T1000 (cell line): ENCODE measurements at places on chromosomes 4 and X.

- DNase-seq: no peak
Measured at GRCh38 chr4:6573551-6573950, 1.4 kb upstream of the MAN2B2 start.

GRCh38 chrX:103442536-103442901 lies 66.2 kb downstream of the BEX3 start:
- no peak for DNase-seq

GRCh38 chrX:115589419-115589818 lies 28.4 kb downstream of the PLS3 start:
- no peak for DNase-seq

GRCh38 chr4:101910786-101911373 lies 120.3 kb downstream of the BANK1 start:
- DNase-seq: no peak

- DNase-seq: no peak
Measured at GRCh38 chr4:128566693-128567092, 242.8 kb upstream of the JADE1 start.

GRCh38 chr4:188282471-188283232 lies 143.4 kb downstream of the TRIML1 start:
- DNase-seq: no peak

DNA sequence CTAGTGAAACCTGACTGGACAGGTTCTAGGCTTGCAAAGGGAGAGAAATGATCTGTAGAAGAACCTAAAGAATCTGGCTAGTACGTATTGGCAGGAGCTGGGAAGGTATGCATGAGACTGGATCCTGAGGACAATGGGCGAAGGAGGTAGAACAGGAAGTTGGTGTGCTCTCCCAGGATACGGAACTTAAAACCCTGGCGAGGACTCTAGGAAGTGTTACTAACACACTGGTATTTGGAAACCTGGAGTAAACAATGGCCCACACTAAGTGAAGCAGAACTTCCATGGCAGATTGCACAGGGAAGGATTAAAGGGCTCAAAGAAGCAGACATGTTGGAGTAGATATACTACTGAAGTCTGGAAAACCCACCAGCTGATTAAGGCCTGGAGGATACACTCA lies 9.1 kb downstream of the SYN1 start:
- DNase-seq: no peak

GRCh38 chrX:153845195-153845594 lies 14.9 kb upstream of the PDZD4 start:
- DNase-seq: no peak

- DNase-seq: no peak
Measured at GRCh38 chrX:125628435-125628834, 308.8 kb downstream of the TEX13C start.

GRCh38 chr4:6208416-6208815 lies 8.1 kb upstream of the JAKMIP1 start:
- DNase-seq: no peak

DNA sequence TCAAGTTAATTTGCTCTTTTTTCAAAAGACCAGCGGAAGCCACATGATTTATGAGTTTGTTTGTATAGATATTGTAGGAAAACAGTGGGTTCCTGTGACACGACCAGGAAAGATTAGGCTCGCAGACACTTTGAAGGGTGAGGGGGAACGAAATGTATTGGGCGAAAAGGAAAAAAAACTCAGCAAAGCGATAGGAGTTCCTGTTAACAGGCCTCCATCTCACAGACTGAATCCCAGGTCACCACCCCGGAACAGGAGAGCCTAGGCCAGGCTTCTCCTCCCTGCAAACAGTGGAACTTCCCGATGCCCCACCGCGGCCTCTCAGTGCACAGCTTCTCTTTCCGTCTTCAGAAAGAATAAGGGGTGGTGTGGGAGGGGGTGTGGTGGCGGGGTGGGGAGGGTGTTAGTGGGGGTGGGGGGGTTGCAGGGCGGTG lies 181.8 kb upstream of the GPRIN3 start:
- no peak for DNase-seq

DNA sequence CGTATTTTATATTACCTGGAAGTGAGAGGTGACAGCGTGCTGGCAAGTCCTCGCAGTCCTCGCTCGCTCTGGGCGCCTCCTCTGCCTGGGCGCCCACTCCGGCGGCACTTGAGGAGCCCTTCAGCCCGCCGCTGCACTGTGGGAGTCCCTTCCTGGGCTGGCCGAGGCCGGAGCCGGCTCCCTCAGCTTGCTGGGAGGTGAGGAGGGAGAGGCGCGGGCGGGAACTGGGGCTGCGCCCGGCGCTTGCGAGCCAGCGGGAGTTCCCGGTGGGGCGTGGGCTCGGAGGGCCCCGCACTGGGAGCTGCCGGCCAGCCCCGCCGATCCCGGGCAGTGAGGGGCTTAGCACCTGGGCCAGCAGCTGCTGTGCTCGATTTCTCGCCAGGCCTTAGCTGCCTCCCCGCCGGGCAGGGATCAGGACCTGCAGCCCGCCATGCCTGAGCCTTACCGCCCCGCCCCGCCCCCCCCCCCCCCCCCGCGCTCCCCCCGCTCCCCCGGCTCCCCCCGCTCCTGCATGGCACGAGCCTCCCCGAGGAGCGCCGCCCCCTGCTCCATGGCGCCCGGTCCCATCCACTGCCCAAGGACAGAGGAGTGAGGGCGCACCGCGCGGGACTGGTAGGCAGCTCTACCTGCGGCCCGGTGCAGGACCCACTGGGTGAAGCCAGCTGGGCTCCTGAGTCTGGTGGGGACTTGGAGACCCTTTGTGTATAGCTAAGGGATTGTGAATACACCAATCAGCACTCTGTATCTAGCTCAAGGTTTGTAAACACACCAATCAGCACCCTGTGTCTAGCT lies 298.9 kb upstream of the MAGEB16 start:
- no peak for DNase-seq

- no peak for DNase-seq
Measured at GRCh38 chr4:126727461-126727860, 905.3 kb upstream of the INTU start.

DNA sequence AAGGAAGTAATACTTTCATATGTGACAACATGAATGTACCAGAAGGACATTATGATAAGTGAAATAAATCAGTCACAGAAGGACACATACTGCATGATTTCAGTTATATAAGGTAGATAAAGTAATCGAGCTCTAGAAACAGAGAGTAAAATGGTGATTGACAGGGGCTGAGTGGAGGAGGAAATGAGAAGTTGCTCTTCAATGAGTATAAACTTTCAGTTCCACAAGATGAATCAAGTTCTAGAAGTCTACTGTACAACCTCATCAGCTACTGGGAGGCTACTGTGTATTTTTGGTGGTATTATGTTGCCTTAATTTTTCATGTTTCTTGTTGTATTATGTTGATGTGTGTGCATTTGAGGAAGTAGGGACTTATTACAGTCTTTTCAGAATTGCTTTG lies 270.9 kb upstream of the GRIA3 start:
- no peak for DNase-seq

GRCh38 chrX:148441387-148441786 lies 59.0 kb upstream of the AFF2 start:
- no peak for DNase-seq

DNA sequence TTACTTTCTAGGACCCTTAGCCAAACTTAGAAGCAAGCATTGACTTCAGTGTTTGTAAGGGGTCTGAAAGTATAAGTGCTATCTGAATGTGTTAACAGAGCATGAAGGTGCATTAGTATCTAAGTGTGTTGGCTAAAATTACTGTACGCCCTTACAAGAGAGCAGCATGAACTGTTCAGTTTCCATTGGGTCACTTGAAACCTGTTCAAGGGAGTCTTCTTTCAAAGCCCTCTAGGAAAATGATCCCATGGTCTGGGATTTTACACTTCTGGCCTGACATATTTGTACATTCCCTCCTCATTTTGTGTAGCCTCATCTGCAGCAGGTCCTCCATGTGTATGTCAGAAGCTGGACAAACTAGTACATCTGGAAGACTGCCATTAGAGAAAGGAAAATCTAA lies 3.2 kb downstream of the PRDX4 start:
- DNase-seq: no peak

DNA sequence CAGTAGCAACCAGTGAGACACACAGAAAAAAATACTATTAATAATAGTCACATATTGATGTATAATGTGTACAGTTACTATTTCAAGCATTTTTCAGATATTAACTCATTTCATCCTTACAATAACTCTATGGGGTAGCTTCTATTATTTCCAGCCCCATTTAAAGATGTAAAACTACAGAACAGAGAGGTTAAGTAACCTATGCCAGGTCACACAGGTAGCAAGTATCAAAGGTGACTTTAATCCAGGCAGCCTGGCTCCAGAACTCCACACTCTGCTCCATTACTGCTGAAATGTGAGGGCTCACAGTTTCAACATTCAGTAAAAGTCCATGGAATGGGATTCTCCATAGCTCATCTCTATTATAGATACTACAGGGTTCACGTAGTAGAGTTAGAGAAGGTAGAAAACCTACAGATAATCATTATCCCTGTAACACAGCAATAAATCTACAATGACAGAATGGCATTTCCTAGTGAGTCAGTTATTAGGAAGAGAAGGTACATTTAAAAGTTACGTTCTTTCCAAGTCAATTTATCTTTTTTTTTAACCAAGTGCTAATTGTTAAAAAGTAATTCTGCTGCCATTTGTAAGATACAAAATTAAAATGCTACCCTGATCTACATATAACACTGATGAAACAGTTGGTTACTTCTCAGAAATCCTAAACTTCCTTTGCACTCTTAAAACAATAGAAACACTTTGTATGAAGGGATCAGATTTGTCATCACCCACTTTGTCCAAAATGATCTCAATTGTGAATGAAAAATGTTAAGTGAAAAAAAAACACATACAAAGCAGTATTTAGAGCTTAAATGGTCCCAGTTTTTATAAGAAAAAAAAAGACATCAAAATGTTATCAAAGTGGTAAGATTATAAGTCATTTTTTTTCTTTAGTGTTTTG lies 18.7 kb downstream of the RELL1 start:
- no peak for DNase-seq

DNA sequence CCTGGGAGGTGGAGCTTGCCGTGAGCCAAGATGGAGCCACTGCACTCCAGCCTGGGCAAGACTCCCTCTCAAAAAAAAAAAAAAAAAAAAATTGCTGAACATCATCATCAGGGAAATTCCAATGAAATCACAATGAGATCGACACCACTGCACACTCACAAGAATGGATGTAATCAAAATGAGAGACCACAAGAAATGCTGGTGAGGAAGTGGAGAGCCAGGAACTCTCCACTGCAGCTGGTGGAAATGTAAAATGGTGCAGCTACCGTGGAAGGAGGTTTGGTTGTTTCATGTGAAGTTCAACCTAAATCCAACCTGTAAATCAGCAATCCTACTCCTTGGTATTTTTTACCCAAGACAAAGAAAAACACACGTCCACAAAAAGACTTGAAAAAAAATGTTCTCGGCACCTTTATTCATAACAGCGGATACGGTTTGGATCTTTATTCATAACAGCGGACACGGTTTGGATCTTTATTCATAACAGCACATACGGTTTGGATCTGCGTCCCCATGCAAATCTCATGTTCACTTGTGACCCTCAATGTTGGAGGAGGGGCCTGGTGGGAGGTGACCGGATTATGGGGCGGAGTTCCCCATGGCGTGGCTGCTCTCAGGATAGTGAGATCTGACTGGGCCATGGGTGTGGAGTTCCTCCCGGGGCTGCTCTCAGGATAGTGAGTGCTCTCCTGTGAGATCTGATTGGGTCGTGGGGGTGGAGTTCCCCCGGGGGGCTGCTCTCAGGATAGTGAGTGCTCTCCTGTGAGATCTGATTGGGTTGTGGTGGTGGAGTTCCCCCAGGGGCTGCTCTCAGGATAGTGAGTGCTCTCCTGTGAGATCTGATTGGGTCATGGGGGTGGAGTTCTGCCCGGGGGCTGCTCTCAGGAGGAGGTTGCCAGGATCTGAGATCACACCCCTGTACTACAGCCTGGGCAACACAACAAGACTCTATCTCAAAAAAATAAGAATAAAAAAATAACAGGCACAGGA lies 7.7 kb downstream of the GAK start:
- DNase-seq: peak; percentile 60
